NCI-H2081 treated with DMSO at 0.1 percent for 48 hours (cell line): ENCODE measurements at places on chromosomes 11 and 22.

- DNase-seq, result no peak
Observed at GRCh38 chr11:109993786-109994185, 99.4 kb upstream of the ZC3H12C start.

DNA sequence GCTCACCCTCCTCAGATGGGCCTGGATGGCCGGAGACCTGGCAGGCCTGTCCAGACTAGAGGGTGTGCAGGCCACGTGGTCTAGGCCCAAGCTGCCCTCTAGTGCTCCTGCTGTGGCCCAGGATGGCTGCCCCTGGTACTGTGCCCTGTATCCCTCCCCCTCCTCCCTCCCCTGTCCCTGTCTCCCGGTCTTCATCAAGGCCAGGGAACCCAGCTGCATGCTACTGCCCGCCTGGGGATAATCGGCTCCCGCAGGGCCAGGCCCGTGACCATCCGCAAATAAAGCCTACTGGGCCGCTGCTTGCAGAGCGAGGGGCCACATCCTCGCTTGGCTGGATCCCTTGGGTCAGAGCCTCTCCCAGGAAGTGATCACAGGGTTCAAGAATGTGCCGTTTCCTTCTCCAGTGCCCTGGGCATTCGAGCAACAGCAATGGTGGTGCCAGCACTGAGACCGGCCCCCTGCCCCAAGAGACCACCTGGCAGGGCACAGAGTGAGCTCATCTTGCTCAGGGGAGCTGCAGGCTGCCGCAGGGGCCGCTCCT, 51.1 kb downstream of the WNT7B start:
- DNase-seq, result no peak

DNA sequence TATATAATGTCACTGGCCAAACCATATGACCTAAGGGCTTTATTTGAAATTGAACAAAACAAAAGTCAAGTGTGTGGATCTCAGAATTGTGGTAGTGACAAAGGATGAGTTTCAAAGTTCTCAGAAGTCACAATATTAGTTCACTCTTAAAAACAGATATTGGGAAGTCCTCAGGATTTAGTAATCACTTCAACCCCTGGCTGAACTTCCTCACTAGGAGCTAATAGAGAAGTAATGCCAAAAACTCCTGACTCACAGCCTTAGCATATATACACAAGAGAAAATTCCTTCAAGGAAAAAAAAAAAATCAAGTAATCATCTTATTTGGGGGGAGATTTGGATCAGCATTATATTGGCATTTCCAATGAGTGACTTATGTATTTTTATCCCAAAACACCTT, 75.6 kb upstream of the APOA1 start:
- no peak for DNase-seq

DNA sequence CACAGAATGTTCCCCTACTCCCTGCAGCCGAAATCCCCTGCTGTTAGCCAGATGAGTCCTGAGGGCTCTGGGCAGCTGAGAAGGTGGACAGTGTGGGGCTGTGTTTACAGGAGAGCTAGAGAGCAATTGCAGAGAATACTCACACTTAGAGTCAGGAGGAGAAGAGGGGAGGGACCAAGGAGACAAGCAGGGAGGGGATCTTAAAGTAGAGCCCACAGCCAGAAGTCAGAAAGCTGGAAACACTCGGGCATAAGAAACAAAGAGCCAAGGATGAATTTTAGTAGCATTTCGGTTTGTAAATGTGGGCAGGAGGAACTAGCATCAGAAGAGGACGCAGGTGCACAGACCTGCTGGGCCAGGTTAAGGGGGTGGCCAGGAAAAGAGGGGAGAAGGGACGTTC, 1435.9 kb downstream of the BRD1 start:
- no peak for DNase-seq

- DNase-seq, result peak; percentile 18
Observed at GRCh38 chr22:42317691-42318547, 47.5 kb upstream of the TCF20 start.

- DNase-seq, result no peak
Observed at GRCh38 chr22:34414467-34415440, 494.5 kb upstream of the LARGE1 start.

DNA sequence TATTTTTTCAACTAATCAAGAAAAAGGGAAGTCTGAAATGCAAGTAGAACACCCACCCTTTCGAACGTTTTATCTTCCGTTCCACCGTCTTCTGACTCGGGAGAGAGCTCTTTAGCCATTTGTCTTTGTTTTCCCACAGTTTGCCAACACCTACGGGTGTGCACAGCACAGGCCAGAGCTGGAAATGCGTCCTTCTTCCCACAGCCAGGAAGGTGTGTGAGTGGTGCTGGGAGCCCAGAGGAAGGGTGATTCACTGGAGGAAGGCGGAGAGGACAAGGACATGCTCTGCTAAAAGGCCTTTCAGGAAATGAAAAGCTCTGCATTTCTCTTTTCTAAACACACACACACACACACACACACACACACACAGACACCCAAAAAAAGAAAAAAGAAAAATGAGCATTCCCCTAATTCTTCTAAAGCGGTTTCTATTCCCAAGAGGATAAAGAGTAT, 18.5 kb downstream of the ENDOD1 start:
- DNase-seq, result no peak

DNA sequence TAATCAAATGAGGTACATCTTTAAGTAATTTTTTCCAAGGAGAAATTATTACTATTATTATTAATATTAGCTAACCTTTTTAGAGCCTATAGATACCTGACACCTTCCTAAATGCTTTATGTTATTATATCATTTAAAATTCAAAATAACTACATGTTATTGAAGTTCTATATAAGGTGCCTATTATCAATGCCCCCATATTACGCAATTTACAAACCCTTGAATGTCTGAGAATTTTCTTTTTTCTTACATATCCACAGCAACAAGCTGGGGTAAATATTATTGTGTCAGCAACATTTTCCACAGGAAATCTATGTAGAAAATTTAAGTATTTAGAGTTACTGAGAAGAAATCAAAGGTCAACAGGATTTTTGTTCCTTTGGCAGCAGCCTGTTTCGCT, 327.3 kb downstream of the NXPE2 start:
- DNase-seq, result no peak

DNA sequence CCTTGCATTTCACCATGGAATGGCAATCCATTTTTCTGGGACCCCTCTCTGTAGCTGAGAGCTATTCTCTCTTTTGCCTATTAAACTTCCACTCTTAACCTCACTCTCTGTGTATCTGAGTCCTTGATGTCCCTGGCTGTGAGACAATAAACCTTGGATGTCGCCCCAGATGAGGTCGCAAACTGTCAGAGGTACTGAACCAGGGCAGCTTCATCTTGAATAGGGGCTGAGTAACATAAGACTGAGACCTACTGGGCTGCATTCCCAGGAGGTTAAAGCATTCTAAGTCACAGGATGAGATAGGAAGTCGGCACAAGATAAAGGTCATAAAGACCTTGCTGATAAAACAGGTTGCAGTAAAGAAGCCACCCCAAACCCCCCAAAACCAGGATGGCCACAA, 68.0 kb downstream of the RSF1 start:
- no peak for DNase-seq

GRCh38 chr11:8071616-8072581, 9.1 kb upstream of the TUB start:
- DNase-seq, result no peak

DNA sequence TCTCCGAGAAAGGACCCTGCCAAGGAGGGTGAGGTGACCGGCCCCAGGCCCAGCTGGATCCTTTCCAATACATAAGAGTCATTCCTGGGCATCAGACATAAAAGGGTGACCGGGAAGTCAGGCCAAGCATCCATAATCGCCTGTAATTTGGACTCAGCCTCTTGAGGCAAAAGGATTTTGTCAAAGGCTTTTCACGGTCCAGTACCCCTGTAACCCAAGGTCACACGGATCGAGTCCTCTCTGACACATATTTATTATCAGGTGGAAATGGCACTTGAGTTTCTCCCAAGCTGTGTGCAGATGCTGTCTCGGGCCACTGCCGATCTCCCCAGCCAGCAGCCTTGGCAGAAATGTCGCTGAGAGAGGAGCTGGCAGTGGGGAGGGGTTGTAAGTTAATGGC, 556.5 kb downstream of the MN1 start:
- no peak for DNase-seq

- DNase-seq, result no peak
Observed at GRCh38 chr11:33197915-33198727, 36.8 kb upstream of the CSTF3 start.

DNA sequence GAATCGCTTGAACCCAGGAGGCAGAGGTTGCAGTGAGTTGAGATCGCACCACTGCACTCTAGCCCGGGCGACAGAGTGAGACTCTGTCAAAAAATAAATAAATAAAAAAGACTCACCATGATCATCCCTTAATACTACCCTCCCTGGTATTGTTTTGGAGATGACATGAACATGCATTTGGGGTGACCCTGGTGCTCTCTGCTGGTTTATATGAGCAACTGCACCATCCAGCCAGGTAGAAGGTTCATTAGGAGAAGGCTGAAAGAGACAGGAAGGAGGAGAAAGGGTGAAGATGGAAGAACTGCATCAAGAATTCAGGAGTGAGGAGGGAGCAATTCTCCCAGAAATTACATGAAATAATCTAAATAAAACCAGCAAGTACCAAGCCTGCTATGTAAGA, 37.8 kb downstream of the SLC5A1 start:
- no peak for DNase-seq

DNA sequence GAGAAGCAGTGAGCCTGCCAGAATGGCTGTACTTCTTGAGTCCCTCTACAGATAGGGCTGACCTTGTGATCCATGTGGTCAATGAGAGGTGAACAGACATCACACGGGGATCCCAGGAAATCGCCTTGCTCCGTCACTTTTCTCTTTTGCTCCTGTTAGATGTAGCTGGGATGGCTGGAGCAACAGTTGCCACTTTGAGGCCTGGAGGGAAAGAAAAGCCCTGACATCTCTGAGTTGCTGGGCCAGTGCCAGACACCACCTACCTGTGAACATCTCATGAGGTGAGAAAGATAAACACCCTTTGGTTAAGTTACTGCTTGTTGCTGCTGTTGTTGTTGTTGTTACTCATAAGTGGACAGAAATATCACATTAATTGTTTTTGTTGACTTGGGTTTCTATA, 840.3 kb downstream of the TBC1D22A start:
- no peak for DNase-seq

DNA sequence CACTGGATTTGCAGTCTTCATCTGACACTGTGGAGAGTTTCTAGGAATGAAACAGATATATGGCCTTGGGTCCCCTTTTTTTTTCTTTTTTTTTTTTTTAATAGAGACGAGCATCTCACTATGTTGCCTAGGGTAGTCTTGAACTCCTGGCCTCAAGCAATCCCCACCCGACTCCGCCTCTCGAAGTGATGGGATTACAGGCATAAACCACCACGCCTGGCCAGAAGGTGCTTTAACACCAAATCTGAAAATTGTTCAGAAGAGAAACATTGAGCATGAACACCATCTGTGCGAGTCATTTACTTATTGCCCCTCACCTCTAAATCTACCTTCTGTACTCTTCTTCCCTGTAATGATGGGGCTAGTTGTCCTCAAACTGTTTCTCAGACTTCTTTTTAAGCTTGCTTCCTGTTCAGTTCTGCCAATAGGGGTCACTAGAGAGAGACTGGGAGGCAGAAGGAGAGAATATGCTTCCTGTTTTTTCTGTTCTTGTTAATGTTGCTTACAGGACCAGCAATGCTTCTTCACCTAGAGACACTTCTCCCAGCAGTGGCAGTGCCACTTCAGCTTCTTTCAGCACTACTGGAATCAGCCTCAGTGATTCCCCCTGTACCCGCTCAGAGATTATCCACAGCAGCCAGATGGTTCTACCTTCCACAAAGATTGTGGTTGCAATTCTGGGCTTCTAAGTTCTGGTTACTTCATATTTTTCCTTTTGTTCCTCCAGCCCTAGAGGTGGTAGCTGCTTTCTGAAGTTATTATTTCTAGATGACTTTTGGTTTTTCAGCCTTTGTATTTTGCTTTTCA, 20.8 kb upstream of the ZBED5 start:
- no peak for DNase-seq

- DNase-seq, result peak; percentile 24
Observed at GRCh38 chr11:20070459-20070858, 89.8 kb downstream of the DBX1 start.

DNA sequence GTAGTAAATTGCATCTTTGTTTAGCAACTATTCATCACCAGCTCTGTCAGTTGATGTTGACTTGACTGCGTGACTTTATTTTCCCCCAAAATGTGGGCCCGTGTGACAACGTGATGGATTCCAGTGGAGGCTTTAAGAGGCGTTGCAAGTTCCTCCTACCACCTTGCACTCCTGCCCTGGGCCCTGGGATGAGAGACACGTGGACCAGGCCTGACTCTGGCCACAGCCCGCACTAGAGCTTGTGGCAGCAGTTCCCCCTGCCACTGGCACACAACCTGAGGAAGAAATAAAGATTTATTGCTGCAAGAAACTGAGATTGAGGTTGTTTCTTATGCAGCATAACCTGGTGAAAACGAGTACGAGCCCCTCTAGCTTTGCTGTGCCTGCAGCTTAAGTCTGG, 31.9 kb downstream of the RASD2 start:
- DNase-seq, result no peak

DNA sequence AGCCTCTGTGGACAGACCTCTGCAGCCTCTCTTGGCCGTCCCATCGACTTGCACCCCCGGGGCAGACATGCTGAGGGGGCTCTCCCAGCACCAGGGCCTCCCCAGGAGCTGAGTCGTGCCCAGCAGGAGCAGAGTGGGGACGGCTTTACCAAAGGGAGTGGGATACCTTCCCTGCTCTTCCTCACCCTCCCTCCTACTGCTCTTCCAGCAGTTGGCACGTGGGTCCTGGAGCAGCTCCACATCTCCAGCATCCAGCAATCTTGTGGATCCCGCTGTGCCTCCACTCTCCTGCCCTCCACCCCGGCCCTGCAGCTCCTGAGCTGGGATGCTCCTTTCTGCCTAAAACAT, 854.0 kb downstream of the BRD1 start:
- DNase-seq, result no peak

- no peak for DNase-seq
Observed at GRCh38 chr11:107598225-107599139, 7.5 kb downstream of the ELMOD1 start.

DNA sequence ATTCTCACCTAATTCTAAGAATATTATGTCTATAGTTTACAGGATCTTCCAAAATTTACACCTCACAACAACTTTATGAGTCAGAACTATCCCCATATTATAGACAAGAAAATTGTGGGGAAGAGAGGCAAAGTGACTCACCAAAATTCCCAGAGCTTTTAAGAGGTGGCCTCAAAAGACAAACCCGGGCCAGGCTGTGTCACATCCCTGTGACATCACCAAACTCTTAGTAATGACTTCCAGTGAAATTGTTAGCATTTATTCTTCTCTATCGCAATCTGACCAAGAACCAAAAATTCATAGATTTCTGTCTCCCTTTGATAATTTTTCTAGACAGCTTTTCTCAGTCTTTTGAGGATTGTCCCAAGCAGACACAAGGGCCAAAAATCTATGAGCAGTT, 134.3 kb downstream of the SNX19 start:
- DNase-seq, result no peak
